Cardiac ventricle fibroblast (primary cell): ENCODE measurements at places on chromosomes 12 and 14. TPM values are rescaled to one million over a fixed set of nuclear protein-coding genes. Genes with fewer than 3 reads are reported as not detected.

Gene HNF1A
- not detected in 2 replicates for total RNA-seq

Gene SCN8A
- total RNA-seq, result 0.12 TPM in 1 of 2 replicates, not detected in the other

Gene TESPA1
- not detected in 2 replicates for total RNA-seq

Gene LALBA
- total RNA-seq, result not detected in 2 replicates
